ENCODE measurements at places on chromosomes 13 and 19.

DNA sequence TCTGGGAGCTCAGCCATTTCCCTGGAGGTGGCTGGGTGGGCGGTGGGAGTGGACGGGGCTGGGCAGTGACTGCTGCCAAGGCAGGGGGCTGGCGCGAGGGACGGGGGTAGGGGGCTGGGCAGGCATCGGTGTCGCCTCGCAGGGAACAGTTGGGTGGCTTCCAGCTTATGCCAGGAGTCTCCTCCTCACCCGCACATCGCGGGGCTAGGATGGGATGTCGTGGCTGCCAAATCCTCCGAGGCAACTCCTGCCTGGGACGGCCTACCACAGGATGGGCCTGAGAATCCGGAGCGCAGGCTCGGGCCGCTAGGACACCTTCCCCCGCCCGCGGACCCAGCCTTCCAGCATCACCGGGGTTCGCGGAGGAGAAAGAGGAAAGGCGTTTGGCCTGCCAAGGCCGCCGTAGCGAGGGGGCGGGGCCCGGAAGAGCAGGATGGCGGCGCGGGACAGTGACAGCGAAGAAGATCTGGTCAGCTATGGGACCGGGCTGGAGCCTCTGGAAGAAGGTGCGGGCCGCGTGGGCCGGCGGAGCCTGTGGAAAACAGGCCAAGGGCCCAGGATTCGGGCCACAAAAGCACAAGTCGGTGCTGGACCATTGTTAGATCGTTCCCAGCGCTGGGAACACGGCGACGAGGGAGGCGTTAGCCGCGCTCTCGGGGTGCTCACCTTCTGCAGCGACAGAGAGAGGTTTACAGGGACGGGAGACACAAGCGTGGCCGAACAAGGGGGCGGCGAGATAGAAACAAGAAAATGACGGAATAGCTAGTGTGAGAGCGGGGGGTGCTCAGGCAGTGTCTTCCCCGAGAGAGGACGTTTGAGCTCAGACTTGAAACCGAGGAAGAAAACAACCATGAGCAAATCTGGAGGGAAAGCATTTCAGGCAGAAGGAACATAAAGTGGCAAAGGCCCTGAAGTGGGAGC is at the start of gene GPATCH1:
Gene GPATCH1 (plus strand): TSS at position 421 of the 921 bp plus-strand sequence. CDS start 13 bp downstream, at position 434.
- peak; percentile 87 for DNase-seq

GRCh38 chr19:8210421-8211101 is 1.4 kb downstream of the CERS4 start:
- peak; percentile 20 for DNase-seq

- peak; percentile 5 for DNase-seq
Observed at GRCh38 chr13:49225223-49226042, 5.3 kb downstream of the MLNR start.

DNA sequence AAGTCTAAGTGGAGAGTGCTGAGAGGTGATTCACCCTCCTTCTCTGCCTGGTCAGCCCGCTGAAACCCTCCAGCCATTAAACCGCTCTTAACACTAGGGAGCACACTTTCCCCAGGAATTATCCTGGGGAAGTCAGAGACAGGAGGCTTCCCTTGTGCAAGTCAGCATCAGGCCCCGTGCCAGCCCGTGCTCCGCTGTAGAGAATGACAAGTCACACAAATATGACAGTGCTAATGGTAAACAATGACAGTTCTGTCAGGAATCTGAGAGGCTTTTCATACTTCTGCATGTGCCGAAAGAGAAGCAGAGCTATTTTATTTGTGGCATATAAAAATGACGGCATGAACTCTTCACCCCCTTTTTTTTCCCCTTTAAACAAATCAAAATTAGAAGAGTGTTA is 816.9 kb upstream of the SLC10A2 start:
- DNase-seq: peak; percentile 86

DNA sequence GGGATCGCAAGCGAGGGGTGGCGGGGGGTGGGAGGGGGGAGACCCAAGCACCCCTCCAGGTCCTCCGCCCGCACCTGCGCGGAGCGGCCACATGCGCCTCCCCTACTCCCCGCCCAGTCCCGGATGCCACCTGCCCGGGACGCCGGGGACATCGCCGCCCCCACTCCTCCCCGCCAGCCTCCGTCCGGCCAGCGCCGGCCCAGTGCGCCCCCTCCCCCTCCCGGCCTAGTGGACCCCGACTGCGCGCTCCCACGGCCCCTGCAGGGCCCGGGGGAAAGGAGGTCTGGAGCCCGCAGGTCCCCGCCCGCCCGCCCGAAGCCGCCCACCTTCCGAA is 263 bp downstream of the RHPN2 start:
- DNase-seq: peak; percentile 71

GRCh38 chr13:50668691-50669271 is 174.7 kb downstream of the DLEU7 start:
- DNase-seq: no peak

DNA sequence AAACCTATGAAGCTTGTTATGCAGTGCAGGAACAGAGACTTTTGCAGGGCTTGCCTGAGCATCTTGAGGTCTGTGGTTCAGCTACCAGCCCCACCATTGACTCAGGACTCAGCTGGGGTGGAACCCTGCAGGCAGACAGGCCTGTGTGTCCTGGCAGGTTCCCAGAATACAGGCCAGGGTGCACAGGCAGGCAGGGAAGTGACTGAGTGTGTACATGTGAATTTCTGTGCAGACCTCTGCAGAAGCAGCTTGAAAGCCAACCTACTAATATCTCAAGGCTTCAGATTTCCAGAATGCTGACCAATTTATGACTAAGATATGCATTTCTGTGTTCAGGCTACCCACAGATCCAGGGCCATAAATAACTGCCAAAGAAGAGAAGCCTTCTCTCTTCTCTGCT is 254.4 kb downstream of the DLEU7 start:
- no peak for DNase-seq

All from NCI-H146 (cell line).